ENCODE measurements at places on chromosomes 1 and 21.

DNA sequence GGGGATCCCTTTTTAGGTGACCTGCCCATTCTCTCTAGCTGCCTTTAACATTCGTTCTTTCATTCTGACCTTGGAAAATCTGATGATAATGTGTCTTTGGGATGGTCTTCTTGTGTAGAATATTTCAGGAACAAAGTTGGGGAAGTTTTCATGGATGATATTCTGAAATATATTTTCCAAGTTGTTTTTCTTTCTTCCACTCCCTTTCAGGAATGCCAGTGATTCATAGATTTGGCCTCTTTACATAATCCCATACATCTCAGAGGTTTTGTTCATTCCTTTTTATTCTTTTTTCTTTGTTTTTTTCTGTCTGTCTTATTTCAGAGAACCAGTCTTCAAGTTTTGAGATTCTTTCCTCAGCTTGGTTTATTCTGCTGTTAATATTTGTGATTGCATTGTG lies 13.9 kb upstream of the SCMH1 start:
- no peak for DNase-seq

GRCh38 chr1:184036517-184036949 lies 995 bp downstream of the COLGALT2 start:
- peak; percentile 23 for DNase-seq

DNA sequence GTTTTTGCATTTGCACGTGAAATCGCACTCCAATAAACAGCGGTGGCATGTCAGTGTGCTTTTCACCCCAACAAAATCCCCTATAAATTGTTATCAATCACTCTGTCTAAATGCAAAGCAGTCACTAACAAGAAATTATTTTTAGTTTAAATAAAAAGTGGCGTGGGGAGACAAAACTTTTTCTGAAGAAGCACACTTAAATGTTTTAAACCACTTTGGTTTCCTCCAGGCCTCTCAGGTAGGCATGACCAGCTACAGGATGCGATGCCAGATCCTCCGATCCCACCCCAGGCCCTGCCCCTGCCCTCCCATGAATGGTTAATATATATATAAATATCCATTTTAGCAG lies 3.6 kb downstream of the FMO1 start:
- no peak for DNase-seq

DNA sequence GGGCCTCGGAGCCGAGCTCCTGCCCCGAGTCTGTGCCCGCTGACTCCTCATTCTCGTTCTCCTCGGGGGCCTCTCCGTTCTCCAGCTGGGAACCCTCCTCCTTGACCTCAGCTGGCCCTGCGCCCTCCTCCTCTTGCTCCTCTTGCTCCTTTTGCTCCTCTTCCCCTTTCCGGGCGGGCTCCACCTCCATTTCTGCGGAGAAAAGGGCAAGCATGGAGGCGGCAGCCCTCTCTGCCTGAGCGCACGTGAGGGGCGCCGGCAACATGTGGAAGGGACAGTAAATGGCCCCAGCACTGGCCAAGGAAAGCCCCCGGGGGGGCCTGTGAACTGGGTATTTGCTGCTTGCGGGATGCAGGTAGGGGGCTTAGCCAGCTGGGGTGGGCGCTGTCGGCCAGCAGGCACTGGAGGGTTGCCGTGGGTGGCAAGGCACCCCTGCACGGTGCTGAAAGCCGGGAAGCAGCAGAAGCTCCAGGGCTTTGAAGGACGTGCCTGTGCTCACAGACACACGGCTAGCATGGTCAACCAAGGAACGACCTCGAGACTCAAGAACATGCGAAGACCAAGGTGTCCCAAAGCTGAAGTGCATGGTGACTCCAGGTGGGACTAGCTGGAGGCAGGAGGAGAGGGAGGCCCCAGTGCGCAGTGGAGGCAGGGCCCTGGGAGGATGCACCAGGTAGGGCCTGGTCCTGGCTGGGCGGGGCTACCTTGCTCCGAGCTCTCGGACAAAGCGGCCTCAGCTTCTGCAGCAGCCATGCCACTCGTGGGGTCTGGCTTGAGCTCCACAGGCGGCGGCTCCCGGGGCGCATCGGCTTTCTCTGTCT lies 30.7 kb downstream of the ZBTB17 start:
- peak; percentile 3 for DNase-seq

DNA sequence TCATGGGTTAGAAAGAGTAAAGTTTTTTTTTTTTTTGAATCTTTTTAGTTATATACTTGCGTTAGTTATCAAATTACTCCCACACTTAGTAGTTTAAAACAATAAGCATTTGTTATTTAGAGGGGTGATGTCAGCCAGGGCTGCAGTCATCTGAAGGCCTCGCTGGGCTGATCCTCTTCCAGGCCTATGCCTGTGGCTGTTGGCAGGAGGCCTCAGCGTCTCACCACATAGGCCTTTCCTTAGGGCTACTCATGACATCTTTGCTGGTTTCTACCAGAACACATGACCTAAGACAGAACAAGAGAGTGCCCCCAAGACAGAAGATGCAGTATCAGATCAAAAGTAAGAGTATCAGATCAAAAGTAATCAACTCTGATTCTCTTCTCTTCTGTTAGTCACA lies 167.4 kb downstream of the HHAT start:
- DNase-seq = no peak

GRCh38 chr1:198367296-198367695 lies 173.2 kb downstream of the ATP6V1G3 start:
- no peak for DNase-seq

- DNase-seq = no peak
Measured at GRCh38 chr1:12501661-12502060, 116.3 kb downstream of the DHRS3 start.

- DNase-seq = no peak
Measured at GRCh38 chr1:53738205-53739108, 507 bp downstream of the GLIS1 start.

DNA sequence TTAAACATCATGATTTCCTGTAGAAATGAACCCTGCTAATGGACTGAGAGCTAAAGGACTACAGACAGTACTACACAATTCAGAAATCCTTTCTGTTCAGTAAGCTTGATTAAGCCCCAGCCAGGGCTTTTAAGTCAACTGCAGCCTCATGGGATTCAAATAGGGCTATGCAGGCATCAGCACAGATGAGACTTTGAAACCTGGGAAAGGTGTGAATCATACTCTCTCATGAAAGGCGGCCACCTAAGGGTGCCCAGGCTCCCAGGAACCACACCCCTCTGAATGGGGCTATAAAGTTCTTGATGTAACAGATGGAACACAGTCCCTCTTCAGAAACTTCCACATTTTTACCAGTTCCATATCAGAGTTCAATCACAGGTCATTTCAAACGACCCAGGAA lies 7.6 kb downstream of the SIPA1L2 start:
- DNase-seq = no peak

GRCh38 chr1:3530926-3531818 lies 76.7 kb downstream of the ARHGEF16 start:
- peak; percentile 76 for DNase-seq

DNA sequence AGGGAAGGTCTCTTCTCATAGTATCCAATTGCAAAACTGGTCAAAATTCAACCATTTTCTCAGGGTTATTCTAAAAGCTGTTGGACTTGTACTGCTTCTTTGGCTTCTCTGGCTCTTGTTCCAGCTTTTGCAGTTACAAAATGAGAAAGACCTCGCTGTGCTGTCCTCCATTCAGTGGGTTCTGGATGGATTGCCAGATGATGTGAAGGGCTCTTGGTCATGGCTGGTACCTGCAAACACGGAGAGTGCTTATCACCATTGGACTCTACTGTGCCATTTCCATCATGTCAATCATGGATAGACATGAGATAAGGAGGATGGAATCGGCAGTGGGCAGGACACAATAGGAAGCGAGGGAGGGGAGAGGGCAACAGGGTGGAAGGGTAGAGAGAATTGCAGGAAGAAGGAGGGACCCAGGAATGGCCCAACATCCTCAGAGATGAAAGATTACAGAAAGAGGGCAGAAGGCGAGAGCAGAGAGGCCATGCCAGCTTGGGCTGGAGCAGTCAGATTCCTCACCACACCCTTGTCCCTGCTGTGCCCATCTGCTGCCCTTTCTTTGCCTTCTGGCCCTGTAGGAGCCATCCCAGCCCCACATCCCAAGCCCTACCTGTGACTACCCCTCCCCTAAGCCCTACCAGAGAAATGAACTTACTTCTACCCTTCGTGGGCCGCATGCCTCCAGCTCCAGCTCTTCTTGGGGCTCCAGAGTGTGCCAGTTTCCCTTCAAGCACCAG lies 70.3 kb downstream of the HIVEP3 start:
- no peak for DNase-seq

- DNase-seq = peak; percentile 50
Measured at GRCh38 chr1:204408074-204408507, 3.5 kb downstream of the PPP1R15B start.

- DNase-seq = no peak
Measured at GRCh38 chr21:28541371-28542112, 451.1 kb downstream of the LTN1 start.

DNA sequence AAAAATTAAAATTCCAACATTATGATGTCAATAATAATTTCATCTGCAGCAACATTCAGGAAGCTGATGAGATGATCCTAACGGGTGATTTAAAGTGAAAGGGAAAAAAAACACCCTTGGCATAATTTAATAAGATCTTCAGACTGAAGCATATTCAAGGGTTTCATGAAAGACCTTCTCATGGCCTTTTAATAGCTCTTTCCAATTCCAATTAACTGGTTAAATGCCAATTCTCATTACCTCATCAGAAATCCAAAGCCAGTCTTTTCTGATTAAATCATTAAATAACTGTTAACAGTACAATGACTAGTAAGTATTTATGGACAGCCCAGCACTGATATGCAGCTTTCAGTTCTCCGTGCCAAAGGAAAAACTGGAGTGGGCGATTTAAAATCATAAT lies 407.5 kb downstream of the SMYD3 start:
- DNase-seq = no peak

DNA sequence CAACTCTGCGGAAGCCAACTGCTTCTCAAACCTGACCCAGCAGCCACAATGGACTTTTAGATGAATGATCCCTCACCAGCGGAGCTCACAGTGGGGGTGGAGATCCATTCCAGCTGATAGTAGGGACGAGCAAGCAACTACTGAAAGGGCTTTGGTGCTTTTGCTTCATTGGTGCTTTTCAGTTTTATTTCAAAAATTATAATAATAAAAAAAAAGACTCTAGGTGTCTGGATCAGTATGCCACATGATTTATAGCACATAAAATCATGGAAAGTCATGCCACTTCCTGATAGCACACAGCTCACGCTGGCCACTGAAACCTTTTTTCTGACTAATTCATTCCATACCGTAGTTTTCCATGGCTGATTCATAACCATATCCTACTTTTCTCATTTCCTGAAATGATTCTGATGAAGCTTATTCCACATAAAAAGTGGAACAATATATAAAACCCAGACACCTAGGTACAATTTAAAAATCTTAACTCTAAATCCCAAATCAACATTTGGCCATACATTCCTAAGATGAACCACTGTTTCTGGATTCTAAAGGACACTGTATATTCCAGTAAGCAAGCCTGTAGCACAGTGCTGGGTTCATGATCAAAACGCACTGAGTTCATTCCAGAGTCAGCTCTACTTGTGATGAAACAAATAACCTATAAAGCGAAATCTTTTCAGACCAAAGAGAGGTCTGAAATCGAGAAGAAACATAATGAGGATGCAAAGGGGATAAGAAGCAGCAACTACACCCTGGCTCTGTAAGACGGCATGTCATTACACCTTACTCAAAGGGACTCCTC lies 41.3 kb upstream of the KCNE1 start:
- DNase-seq = no peak

DNA sequence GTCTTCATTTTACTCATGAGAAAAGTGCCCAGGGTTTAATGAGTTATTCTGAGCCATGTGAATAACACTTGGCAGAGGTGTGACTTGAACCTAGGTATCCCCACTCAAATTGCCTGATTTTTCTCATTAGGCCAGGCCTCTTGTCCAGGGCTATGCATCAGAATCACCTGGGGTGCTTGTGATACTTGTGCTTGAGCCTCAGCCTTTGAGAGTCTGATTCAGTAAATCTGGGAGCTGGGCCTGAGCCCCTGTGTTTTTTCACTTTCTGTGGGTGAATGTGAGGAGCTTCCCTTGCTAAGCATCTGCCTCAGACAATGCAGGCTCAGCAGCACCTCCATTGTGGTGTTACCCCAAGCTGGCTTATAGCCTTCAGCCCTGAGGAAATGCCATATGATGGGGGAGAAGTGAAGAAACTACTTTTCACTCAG lies 127.1 kb downstream of the S1PR1 start:
- no peak for DNase-seq

- no peak for DNase-seq
Measured at GRCh38 chr1:44408212-44408582, 3.1 kb downstream of the RNF220 start.

- DNase-seq = no peak
Measured at GRCh38 chr1:217554849-217555248, 76.0 kb downstream of the GPATCH2 start.

GRCh38 chr1:11802616-11802972 lies 3.2 kb downstream of the MTHFR start:
- DNase-seq = no peak

DNA sequence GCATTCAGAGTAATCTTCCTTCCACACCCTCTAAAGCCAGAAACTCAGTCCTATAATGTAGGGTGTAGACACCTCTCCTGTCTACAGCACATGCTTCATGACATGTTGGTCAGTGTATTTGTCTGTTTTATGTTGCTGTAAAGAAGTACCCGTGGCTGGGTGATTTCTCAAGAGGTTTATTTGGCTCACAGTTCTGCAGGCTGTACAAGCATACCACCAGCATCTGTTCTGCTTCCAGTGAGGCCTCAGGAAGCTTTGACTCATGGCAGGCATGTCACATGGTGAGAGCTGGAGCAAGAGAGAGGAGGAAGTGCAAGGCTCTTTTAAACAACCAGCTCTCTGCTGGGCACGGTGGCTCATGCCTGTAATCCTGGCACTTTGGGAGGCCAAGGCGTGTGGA lies 12.1 kb downstream of the PLOD1 start:
- no peak for DNase-seq

GRCh38 chr21:34536820-34537219 lies 24.8 kb upstream of the KCNE1 start:
- DNase-seq = no peak

DNA sequence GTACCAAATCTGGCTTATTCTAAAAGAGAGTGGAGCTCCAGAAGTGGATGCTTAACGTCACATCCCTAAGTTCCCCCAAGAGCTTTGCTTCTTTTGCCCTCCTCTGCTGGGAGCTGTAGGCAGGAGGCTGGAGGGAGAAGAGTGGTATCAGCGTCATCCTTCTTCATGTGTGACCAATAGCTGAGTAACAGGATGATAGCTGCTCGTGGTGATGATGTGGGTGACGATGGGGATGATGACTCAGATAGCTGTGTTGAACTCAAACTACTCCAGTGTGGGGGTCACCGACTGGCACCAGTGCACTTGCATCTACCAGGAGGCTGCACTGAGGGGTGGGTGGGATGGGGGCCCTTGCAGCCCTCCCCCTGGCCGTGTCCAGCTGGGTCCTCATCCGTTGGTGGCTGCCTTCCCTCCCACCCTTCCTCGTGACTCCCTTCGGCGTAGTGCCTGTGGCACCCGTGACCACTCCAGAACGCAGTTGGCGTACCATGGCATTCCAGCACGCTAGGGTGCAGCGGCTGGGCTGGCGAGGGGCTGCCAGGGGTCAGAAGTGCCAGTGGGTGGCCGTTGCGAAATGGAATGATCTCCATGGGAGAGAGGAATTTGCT lies 1.1 kb downstream of the IGFN1 start:
- peak; percentile 53 for DNase-seq
